ENCODE measurements at places on chromosomes 6 and 20. TPM values are rescaled to one million over a fixed set of nuclear protein-coding genes. Genes with fewer than 3 reads are reported as not detected.

SLC17A3 gene
- total RNA-seq: 0.23 TPM

PRDM13 gene
- not detected for total RNA-seq

MED23 gene
- 40.3 TPM for total RNA-seq

ENPP4 gene
- 9.0 TPM for total RNA-seq

DEFB132 gene
- not detected for total RNA-seq

- DNase-seq: no peak
Measured at GRCh38 chr6:125474061-125474460, 172.3 kb upstream of the HDDC2 start.

DNA sequence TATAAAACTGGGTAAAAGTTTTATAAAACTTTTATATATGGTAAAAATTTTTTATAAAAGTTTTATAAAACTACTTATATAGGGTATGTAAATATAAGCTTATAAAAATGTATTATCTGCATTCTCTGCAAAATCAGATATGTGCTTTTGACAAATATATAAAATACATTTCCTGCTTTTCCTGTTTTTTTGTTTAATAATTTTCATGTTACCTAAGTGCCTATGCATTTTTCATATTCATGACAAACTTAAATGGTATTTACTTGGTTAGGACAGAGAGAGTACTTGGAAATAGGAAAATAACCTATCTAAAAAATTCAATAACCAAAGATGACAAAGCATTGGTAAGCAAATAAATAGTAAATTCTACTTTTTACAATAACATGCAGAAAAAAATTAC, 41.2 kb downstream of the ADGRG6 start:
- DNase-seq: no peak
